ENCODE measurements at places on chromosomes 5 and 9.
A peak's percentile ranks its signal among the peaks of the same experiment; 100 is the strongest.

GRCh38 chr5:29130786-29131185 is 2062.7 kb upstream of the CDH6 start:
- DNase-seq = no peak

DNA sequence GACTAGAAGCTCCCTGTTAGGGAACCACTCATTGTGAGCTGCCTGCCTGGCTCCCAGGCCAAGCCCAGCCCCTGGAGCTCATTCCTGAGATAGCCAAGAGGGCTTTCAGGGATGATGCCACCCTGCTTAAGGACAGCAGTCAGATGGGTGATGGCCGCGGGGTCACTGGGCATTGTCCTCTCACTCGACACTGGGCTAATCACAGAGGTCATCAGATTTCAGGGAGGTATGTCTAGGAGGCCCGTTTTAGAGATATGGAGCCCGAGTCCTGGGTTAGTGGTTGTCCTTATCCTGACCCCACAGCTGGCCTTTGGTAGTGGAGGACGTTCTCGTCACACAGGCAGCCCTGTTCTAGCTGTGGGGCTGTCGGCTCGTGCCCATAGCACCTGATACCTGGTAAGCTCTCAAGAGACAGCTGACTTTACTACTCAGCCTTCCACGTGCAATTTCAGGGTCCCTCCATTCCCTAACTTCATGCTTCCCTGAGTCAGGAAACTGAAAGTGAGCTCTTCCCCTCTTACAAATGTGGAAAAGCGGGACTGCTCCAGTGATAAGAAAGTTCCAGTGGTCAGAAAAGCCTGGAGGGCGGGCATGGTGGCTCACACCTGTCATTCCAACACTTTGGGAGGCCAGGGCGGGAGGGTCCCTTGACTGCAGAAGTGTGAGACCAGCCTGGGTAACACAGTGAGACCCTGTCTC is 7.1 kb upstream of the PTGES start:
- no peak for DNase-seq

DNA sequence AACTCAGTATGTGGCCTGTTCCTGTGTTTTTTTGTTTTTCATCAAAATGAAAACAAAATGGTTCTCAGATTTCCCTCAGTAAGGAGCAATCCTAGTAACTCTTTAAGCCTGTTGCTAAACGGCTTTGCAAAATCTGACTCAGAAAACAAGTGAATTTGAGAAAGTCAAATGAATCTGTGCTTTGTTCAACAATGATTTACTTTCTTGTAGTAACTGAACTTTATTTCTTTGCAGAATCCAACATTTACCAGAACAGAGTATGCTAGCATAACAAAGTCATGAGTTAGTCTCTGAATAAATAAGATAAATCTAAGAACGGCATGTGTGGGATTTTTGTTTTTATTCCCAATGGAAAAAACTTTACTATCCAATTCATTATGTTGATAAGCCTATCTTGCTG is 93.8 kb downstream of the OXCT1 start:
- no peak for DNase-seq

DNA sequence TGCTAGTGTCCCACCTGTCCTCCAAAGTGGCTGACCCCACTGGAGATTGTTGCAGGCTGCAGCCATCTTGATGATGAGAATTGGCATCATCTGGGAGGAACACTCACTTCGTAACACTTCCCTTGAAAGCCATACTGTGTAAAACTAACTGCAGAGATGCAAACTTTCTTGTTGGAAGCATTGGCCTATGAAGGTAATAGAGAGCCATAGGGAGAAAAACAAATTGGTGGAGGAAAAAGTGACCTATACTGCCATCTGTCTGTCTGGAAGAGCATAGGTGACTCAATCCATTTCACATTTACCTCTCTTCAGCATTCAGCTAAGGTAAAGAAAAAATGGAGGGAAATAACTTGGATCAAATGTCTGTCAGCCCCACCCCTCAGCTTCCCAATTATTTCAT is 473.4 kb downstream of the NTRK2 start:
- no peak for DNase-seq

DNA sequence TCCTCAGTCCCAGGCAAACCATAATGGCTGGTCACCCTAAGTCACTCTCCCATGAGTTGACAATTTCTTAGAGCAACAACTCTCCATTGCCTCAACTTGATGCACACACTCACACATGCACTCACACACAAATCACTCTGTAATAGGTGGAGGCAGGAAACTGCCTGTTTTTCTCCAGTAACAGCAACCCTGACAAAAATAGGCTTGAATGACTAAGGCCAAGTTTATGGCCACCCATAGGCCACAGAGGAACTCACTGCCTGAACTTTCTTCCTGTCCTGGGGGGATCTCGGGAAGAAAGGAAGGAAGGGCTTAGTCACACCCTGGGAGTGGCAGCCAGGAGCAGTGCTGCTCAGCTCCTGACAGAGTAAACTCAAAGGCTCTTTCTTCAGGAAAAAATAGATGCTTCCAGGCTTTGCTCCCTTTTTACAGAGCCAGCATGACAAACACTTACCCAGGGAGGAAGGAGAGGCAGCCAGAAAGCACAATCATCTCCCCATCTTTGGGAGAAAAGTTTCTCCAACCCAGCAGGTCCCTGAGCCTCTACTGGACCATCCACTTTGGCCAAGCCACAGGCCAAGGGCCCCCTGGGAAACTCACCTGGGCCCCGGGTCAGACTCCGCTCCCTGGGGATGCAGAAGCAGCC is 368 bp downstream of the SH3TC2 start:
- DNase-seq = peak; percentile 92

DNA sequence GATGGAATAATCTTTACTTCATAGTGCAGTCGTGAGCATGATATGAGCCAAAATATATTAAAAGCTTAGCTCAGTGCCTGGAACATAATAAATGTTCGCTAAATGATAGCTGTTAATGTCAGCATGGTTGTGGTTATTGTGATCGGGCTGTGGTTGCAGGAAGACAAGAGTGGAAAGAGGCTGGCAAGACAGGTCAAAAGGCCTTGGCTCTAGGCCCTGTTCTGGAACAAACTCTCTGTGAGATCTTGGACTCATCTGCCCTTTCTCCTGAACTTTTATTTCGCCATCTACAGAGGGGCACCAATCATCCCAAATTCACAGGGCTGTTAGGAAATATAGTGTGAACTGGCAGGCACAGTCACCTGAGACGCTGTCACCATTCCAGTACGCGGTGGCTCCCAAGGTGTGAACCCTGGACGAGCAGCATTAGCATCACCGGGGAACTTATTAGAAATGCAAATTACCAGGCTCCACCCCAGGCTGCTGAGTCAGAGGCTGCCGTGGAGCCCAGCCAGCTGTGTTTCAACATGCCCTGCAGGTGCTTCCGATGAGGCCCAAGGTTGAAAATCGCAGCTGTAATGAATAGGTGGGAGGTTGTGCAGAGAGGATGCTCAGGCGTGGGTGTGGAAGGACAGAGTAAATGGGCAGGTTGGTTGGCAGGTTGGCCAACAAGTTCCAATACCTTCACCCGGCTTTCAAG is 50.2 kb upstream of the SAP30L start:
- DNase-seq = no peak

- DNase-seq = no peak
Observed at GRCh38 chr9:136051453-136051836, 43.6 kb downstream of the NACC2 start.

GRCh38 chr9:131545003-131545785 is at the start of gene PRRT1B:
TSS of gene PRRT1B (plus strand) at chr9:131545523. CDS start at chr9:131545616, 93 bp downstream.
- DNase-seq = no peak

- DNase-seq = no peak
Observed at GRCh38 chr5:98424681-98425450, 348.6 kb upstream of the RGMB start.

GRCh38 chr5:143569213-143569701 is 165.8 kb upstream of the NR3C1 start:
- DNase-seq = no peak

- no peak for DNase-seq
Observed at GRCh38 chr9:136418182-136419091, 8.0 kb downstream of the PMPCA start.

GRCh38 chr9:137682428-137683105 is 63.8 kb downstream of the EHMT1 start:
- DNase-seq = no peak

GRCh38 chr5:139164020-139164419 is 34.1 kb downstream of the SIL1 start:
- peak; percentile 58 for DNase-seq

GRCh38 chr5:153276151-153276550 is 214.3 kb upstream of the GRIA1 start:
- DNase-seq = no peak

DNA sequence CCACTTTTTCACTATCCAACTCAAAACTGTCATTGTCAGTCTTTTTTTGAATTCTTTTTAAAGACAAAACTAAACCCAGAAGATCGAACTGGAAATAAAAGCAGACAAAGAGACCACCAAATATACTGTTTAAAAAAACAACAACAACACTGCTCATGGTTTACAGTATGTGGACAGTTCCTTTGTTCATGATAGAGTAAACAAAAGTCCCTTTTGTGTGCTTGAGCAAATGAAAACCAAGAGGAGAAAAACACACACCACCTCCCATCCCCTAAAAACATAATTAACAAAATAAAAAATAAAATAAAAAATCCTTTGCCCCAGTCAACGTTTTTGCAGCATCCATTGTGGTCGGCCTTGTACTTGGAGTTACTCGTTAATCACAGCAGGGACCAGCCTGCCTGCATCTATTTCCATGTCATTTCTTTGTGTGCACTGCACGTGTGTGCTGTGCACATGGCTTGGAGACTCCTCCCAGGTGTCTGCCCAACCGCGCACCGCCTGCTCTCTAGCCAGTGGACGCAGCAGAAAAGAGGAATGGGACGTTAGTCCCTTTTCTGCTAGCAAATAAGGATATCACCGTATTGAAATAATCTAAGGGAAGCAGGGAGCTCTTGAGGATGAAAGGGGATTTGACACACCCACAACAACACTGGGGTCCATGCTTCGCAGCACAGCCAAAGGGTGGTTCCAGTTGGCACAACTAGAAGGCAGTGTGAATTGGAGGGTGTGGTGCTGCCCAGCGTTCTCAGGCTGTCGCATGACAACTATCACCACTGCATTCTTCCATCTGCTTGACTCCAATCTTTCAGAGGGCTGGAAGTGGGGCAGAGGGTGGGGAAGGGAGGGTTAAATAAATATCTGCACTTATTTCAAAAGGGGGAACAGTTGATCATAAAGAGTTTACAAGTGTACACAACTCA is 130.0 kb downstream of the SEMA6A start:
- no peak for DNase-seq

DNA sequence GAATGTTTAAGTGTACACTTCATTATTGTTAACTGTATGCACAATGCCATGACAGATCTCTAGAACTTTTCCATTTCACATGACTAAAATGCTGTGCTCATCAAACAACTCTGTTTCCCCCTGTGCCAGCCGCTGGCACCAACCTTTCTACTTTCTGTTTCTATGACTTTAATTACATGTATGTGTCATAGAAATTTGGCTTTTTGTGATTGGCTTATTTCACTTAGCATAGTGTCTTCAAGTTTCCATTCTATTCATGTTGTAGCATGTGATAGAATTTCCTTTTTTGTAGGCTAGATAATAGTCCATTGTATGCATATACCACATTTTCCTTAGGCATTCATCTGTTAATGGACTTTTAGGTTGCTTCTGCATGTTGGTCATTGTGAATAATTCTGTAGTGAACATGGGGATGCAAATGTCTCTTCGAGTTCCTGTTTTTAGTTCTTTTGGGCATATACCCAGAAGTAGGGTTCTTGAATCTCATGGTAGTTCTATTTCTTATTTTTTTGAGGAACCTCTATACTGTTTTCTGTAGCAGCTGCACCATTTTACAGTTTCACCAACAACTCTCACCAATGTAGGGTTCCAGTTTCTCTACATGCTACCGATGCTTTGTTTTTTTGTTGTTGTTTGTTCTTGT is 184.4 kb upstream of the DMRT1 start:
- DNase-seq = no peak
